ENCODE measurements at places on chromosomes 1 and 21.

- DNase-seq = no peak
These were observed 76.1 kb upstream of the JUN start for GRCh38 chr1:58859769-58860485.

GRCh38 chr21:31560479-31560878, 99.0 kb upstream of the SOD1 start:
- no peak for DNase-seq

DNA sequence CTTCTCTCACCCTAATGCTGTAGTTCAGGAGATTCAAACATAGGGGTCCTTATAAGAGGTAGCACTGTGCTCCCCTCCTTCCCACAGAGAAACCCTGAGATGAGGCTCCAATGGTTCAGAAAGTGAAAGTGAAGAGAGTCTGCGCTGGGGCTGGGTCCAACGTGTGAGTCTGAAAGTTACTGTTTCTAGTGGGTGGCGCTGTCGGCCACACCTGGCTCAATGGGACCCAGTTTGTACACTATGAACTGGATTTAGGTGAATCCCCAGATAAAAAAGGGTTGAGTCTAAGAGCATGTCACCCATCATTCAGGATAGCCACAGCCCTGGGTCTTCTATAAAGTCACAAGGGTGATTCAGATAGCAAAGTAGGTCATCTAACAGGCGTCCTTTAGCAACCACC, 2.8 kb downstream of the SMCP start:
- no peak for DNase-seq

DNA sequence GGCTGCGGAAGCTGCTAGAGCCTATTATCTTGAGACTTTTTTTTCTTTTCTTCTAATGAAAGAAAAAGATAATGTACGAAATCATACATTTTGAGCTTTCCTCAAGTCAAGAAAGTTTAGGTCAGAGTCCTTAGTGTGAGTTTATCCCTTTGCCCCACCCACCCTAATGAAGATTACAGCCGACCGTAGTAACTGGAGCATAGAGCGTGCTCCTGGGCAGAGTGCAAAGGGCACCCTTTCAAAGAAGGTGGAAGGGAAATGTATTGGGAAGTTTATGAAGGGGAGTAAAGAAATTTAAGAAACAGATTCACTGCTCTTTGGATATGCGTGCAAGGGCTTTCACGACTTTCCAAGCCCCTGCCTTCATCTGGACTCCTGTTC, 17.2 kb downstream of the GNG12 start:
- no peak for DNase-seq

DNA sequence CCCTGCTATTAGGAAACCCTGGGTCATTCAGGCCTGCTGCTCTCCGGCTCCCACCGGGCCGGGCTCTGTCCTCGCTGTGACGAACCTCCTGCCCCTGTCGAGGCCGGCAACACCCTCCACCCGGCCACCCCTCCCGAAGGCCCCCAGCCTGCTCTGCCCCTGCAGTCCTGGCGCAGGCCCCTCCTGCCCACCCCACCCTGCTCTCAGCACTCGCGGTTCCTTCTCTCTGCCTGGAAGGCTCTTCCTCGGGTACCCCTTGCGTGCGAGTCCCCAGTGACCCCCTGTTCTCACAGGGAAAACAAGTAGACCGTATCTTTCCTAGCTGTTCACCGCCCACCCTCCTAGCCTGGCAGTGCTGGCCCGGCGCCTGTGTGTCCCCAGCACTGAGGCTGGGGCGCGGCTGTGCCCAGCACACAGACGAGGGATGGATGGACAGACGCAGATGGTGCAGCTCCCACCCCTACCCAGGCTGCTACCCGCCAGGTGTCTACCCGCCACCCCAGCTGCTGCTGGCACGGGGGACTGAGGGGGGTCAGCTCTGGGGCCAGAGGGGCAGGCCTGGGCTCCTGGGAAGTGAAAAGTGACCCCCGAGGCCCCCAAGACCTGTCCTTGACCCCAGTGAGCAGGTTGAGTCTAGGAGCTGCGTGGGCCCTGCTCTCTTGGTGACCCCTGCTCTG, 3.1 kb upstream of the VWA1 start:
- no peak for DNase-seq

DNA sequence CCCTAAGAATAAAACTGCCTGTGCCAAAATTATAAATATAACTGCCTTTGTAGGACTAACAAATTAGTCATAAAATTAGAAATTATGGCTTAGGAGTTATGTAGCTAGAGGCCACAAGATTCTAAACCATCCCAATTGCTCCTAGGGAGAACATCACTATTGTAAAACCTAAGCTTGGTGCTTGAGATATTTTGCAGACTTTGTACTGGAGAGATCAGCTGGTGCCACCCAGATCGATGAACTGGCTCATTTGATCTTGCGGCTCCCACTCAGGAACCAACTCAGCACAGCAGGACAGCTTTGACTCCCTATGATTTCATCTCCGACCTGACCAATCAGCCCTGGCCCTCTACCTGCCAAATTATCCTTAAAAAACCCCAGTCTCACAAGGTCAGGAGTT, 30.6 kb downstream of the HHAT start:
- DNase-seq = no peak

DNA sequence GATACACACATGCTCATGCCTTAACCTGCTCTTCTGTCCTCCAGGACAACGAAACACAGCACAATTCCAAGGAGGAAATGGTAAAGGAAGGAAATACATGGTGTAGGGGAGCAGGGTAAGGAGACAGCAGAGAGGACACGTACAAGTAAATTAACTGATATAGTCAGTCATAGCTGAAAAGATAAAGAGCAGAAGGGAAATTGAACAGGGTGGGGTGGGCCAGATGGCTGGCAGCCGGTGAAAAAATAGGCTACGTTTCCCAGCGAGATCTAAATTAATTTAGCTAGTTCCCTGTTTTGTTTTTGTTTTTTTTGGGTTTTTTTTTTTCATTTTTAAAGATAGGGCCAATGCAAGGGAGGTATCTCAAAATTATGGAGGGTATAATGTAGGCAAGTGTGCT, 109.2 kb downstream of the FAM78B start:
- no peak for DNase-seq

- peak; percentile 15 for DNase-seq
These were observed 34.2 kb upstream of the ATP5PO start for GRCh38 chr21:33949516-33950430.

- DNase-seq = no peak
These were observed 59.2 kb downstream of the WDR64 start for GRCh38 chr1:241711326-241711725.

GRCh38 chr1:1434824-1435105, 725 bp upstream of the VWA1 start:
- DNase-seq = no peak

DNA sequence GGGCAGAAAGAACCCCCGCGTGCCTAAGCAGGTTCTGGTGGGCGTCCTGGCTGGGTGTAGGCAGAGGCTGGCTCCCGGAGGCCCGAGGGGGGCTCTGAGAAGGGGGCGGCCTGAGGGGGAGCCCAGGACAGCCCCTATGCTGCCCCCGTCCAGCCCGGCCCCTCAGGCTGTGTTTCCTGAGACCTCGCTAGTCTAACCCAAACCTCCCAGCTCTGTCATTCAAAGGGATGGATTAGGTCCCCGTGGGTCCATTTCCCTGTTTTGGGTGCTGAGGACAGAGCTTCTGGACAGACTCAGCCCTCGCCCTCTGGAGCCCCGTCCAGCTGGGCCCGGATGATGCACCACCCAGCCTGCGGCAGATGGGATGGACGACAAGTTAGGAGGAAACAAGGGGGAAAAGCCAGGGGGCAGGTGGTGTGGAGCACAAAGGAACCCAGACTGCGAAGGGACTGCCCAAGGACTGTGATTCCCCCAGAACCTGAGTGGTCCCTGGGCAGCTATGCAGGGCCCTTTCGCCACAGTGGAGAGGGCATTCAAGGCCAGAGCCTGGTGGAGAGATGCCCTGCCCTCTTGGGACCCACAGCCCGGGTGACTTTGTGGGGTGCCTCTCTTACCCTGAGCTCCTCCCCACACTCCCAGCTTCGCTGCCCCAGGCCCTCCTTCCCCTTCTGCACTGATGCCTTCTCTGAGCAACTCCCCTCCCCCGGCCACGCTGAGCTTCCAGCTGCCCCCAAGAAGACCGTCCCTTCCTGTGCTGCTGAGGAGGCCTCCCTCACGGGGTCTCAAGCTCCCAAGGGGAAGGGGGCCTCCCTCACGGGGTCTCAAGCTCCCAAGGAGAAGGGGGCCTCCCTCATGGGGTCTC, 2.8 kb downstream of the HES4 start:
- no peak for DNase-seq

DNA sequence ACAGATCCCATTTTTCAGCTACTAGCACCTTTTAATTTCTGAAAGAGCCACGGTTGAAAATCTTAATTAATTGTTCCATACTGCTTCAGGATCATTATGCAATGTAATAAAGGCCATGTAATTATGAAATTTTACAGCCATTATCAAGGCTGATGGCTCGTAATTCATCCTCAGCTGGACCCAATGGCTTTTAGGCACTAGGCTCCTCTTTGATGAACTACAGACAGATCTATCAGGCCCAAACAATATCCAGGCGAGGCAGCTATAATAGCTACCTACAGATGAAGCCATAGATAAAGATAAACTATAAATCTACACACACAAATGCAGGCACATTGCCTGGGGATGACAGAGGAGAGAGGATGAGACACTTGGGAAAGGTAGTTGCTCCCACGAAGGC, 110.5 kb upstream of the USH2A start:
- DNase-seq = no peak

GRCh38 chr1:96416111-96416595, 305.4 kb upstream of the PTBP2 start:
- DNase-seq = no peak

DNA sequence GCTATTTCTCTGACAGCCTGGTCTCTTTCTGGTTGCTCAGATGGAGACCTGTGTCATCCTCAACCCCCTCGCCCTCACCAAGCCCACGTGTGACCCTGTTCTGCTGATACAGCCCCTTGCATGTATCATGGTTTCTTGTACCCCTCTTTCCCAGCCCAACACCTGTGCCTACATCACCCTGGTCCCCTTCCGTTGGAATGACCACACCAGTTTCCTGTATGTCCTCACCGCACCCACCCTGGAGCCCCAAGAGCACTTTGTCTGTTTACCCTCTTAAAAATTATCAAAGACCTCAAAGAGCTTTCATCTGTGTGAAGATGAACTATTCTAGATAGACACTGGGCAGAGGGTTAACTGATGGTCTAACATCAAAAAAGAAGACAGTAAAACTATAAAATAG, 179.5 kb downstream of the GALNT2 start:
- no peak for DNase-seq
